ENCODE measurements at places on chromosomes 2 and 18. TPM values are rescaled to one million over a fixed set of nuclear protein-coding genes. Genes with fewer than 3 reads are reported as not detected.

The ASPRV1 gene
- 0.31 TPM for total RNA-seq

The ELOA2 gene
- total RNA-seq = not detected

The DSG1 gene
- not detected for total RNA-seq

The GBX2 gene
- total RNA-seq = not detected

All from aortic smooth muscle cell (primary cell).